ENCODE measurements at places on chromosomes 5 and 9. TPM values are rescaled to one million over a fixed set of nuclear protein-coding genes. Genes with fewer than 3 reads are reported as not detected.

- no peak for DNase-seq
Measured at GRCh38 chr9:75941577-75942311, 51.3 kb downstream of the PCSK5 start.

GRCh38 chr9:103193992-103194391, 198.9 kb downstream of the CYLC2 start:
- no peak for DNase-seq

DNA sequence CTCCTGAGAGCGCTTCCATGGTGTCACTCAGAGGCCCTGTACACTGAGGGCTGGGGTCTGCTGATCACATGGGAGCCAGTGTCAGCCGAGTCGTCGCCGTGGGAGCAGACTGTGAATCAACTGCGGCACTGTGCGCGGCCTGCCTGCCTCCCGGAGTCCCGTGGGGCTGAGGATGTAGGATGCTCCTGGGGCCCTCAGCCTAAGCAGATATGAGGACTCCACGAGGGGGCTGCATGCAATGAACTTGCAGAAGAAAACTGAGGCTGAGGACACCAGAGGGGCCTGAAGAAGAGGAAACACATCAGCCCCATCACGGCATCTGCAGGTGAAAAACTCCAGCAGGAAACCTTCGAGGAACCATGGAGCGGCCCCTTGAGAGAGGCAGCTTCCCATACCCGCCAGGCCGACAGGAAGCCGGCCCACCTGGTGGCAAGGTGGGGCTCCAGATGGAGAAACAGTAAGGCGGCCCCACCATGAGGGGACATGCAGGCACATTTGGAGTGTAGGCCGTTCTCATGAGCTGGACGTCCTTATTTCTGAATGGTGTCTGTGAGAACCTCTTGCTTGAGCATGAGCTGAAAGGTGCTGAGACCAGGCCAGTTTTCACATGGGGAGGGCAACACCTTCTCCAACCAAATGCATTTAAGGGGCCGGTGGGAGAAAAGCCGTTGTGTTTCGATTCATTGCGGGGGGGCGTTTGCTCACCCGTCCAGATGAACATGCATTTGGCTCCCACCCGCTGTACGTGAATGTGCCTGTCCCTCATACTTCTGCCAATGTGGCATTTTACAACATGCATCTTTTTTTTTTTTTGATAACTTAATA, 35.2 kb upstream of the ADAMTS2 start:
- peak; percentile 50 for DNase-seq

- no peak for DNase-seq
Measured at GRCh38 chr9:91760906-91761305, 189.1 kb downstream of the ROR2 start.

Gene SPEF2
- polyA plus RNA-seq: 1.8 TPM

GRCh38 chr5:16896767-16897166, 39.3 kb downstream of the MYO10 start:
- no peak for DNase-seq

GRCh38 chr9:110541950-110542349, 37.6 kb downstream of the SVEP1 start:
- DNase-seq: no peak

- DNase-seq: no peak
Measured at GRCh38 chr5:73272351-73272750, 99.4 kb downstream of the TMEM174 start.

GRCh38 chr9:124680714-124681390, 90.3 kb downstream of the NR6A1 start:
- no peak for DNase-seq

Measured in sigmoid colon (tissue), 7 donors.